ENCODE measurements at places on chromosomes 13 and 19.

GRCh38 chr13:110699148-110700145 is 6.5 kb downstream of the CARS2 start:
- DNase-seq: no peak

DNA sequence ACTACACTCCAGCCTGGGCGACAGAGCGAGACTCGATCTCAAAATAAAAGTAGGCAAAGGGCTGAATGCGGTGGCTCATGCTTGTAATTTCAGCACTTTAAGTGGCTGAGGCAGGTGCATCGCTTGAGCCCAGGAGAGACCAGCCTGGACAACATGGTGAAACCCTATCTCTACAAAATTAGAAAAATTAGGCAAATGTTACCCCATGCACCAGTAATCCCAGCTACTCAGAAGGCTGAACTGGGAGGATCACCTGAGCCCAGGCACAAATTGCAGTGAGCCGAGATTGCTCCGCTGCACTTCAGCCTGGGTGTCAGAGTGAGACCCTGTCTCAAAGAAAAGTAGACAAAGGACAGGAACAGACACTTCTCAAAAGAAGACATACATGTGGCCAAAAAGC is 9.9 kb upstream of the LGALS13 start:
- no peak for DNase-seq

DNA sequence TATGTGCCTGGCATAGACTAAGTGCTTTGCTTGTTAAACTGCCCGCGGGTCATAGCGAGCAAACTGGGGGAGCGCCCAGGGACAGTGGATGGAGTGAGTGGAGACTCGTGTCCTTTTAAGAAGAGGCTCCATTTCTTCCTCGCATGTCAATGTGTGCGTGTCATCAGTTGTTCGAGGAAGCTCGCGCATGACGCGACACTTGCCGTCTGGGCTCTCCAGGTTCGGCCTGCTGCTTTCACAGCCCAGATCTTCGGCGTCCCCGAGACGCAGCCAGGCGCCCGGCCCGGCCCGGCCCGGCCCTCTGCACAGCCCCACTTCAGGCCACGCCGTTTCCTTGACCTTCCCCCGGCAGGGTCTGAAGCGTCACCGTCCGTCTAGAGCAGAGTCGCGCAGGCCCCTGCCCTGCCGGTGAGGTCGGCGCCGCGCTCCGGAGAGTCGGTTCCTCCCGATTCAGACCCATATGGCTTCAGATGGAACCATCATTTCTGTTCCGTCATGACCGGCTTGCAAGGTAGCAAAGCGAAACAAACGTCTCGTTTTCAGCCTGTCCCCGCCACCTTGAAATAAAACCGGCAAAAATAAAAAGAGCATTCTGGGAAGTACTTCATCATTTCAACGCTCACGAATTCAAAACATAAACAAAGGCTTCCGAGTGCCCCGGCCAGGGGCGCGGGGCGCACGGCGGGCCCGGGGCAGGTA is 599 bp upstream of the ARHGEF7 start:
- DNase-seq: peak; percentile 73

- DNase-seq: no peak
Measured at GRCh38 chr13:98622931-98623331, 46.0 kb upstream of the STK24 start.

GRCh38 chr19:56383826-56384605 is 9.3 kb downstream of the ZNF582 start:
- no peak for DNase-seq

GRCh38 chr19:5050905-5051304 is 82.0 kb downstream of the KDM4B start:
- DNase-seq: no peak

- no peak for DNase-seq
Measured at GRCh38 chr13:78675112-78675511, 16.2 kb upstream of the OBI1 start.

- peak; percentile 6 for DNase-seq
Measured at GRCh38 chr13:21371011-21371410, 88.1 kb downstream of the ZDHHC20 start.

GRCh38 chr19:7478173-7478842 is 10.5 kb downstream of the PEX11G start:
- no peak for DNase-seq

GRCh38 chr19:661427-662196 is 1.4 kb downstream of the RNF126 start:
- DNase-seq: no peak

GRCh38 chr13:48231080-48231479 is 1.9 kb upstream of the ITM2B start:
- DNase-seq: no peak

GRCh38 chr13:66618702-66619101 is 611.4 kb downstream of the PCDH9 start:
- peak; percentile 16 for DNase-seq

- peak; percentile 33 for DNase-seq
Measured at GRCh38 chr19:43564800-43565199, 10.5 kb downstream of the XRCC1 start.

DNA sequence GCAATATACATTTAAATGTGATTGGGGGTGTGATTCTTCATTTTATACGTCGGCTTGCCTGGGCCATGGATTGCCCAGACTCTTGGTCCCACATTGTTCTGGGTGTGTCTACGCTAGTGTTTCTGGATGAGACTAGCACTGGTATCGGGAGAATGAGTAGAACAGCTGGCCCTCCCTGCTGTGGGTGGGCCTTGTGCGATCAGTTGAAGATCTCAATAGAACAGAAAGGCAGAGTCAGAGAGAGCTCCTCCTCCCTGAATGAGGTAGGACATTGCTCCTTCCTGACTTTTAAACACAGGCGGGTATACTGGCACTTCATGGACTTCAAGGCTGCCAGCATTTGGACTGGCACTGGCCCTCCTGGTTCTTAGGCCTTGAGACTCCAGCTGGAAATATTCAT is 603.0 kb downstream of the LIG4 start:
- DNase-seq: no peak

DNA sequence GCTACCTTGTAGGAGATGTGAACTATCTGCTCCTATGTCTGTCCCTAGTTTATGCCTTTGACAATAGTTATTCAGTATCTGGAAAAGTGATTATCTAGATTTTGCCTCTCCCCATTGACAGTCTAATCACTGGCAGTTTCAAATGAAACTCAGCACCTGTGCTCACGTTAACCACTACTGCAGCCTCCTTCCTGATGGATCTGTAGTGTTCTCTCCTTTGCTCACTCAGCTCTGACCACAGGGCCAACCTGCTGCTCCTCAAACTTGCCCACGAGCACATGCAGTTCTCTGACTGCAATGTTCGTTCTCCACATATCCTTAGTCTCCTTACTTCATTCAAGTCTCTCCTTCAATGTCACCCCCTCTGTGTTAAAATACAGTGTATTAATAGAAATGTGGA is 230.1 kb downstream of the NHLRC3 start:
- DNase-seq: no peak

DNA sequence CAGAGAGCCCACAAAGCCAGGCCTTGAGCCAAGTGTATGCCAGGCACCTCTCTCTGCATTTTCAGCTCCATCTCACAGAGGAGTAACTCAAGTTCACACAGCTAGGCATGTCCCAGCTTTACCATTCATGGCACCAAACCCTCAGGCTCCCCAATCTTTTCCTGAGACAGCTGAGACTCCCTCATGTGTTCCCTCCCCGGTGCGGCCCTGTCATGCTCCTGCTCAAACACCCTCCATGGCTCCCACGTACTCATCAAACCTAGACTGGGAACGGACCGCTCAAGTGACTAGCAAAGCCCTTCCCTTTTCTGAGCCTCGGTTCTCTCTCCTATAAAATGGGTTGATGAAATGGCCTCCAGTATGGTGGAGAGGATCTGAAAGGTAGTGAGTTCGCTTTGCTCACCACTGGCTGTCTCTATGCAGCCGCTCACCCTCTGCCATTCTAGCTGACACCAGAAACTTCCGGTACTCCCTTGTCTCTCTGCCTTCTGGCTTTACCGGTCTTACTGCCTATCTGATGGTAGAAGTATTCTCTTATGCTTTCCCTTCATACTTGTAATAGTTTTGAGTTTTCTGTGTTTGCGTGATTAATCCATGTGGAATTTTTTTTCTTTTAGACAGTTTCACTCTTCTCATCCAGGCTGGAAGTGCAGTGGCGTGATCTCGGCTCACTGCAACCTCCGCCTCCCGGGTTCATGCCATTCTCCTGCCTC is 7.8 kb upstream of the SLC44A2 start:
- peak; percentile 41 for DNase-seq

- DNase-seq: no peak
Measured at GRCh38 chr19:16599655-16600346, 27.6 kb upstream of the SLC35E1 start.

DNA sequence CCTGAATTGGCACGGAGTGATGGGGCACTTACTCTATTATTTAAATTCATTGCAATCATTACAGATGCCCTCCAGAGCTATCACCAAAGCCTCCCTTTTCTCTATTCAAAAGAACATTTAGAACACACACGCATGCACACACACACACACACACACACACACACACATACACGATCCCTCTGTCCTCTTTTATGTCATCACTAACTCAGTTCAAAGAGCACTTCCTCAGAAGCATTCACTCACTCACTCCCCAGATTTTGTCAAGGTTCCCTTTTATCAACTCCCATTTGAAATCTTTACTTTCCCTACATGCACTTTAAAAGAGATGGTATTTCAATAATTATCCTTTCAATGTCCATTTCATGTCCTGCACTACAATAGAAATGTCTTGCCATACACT is 22.4 kb upstream of the IGFL4 start:
- DNase-seq: no peak

DNA sequence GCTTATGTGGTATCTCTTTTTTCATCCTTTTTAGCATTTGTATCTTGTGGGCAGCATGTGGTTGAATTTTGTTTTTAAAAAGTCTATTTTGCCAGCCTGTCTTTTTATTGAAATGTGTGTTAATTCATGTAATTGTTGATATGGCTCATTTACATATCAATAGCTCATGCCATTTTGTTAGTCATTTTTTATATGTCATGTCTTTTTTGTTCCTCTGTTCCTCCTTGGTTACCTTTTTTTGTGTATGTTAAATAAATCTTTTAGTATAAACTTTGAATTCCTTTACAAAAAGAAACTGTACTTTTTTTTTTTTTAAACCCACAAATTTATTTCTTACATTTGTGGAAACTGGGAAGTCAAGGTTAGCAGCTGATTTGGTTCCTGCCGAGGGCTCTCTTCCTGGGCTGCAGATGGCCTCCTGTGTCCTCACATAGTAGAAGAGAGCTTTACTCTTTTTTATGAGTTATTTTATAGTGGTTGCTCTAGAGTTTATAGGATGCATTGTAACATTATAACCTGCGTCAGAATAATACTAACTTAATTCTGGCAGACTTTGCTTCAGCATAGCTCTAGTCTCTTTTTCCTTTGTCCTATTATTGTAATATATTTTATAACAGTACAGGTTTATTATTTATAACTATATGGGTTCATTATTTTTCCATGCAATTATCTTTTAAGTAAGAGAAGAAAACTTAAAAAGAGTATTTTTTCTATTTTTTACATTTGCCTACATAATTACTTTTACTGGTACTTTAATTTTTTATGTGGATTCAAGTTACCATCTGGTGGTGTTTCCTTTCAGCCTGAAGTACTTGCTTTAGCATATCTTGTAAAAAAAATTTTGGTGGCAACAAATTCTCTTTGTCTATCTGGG is 86.3 kb downstream of the URI1 start:
- no peak for DNase-seq

DNA sequence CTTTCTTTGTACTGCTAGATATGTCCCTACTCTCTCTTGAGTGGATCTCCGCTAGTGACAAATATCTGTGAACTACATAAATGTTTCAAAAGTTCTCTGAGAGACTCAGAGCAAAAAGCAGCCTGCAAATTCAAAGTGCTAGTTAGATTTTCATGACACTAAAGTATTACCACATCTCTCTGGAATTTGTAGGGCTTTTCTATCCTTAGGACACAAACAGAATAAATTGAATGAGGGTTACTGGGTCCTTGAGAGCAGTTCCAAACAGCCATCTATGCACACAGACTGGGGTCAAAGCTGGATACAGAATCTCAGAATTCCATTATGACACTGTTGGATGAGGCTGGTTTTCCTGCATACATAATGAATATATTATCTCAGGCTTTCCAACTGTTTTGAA is 953.2 kb downstream of the DIAPH3 start:
- peak; percentile 27 for DNase-seq

DNA sequence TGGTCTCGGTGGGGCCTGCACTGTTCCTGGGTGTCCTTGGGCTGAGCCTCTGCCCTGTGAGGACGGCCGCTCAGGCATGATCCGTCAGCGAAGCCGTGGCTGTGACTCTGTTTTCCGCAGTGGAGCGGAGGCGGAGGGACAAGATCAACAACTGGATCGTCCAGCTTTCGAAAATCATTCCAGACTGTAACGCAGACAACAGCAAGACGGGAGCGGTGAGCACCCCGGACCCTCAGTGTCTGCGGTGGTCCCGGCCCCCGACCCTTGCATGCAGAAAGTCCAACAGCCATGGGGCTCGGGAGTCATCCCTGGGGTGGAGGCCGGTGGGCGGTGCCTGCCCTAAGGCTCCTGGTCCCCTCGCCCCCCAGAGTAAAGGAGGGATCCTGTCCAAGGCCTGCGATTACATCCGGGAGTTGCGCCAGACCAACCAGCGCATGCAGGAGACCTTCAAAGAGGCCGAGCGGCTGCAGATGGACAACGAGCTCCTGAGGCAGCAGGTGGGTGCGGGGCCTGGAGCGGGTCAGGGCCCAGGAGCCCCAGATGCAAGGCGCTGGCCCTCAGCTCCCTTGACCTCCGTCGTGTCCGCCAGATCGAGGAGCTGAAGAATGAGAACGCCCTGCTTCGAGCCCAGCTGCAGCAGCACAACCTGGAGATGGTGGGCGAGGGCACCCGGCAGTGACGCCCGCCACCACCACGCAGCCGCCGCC is 3.6 kb upstream of the HAMP start:
- DNase-seq: no peak

Data from tongue (tissue), 3 donors.